Left cardiac atrium (tissue), 4 donors: ENCODE measurements at places on chromosomes 5 and 9. TPM values are rescaled to one million over a fixed set of nuclear protein-coding genes. Genes with fewer than 3 reads are reported as not detected.

GRCh38 chr9:132124800-132125199 lies 37.1 kb upstream of the NTNG2 start:
- no peak for DNase-seq

FREM1 gene
- 7.7 TPM for total RNA-seq

TDRD7 gene
- 8.6 TPM for total RNA-seq

DNA sequence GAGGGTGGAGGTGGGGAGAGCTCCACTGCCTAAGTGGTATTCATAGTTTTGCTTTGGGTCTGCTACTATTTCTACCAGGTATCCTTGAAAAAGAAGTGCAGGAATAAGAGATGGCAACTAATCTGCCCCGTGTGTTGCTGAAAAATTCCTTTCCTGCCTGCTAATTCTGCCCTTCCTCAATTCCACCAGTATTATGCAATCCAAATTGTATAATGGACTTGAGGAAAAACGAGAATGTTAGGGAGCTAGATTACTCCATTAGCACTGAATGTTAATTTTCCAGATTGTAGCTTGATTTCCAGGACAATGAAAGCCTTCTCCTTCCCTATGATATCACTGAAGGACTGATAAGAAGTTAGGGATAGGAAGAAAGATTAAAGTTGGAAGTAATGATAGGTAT lies 16.9 kb downstream of the ADAM19 start:
- DNase-seq, result no peak

F2RL2 gene
- total RNA-seq, result 0.39 TPM

SPATA31D4 gene
- total RNA-seq, result not detected

PITX1 gene
- total RNA-seq, result not detected

GRCh38 chr5:122584411-122585300 lies 190.2 kb upstream of the SNX2 start:
- no peak for DNase-seq

GRCh38 chr5:6733411-6734242 lies 20.4 kb downstream of the TENT4A start:
- DNase-seq, result no peak

LPAR1 gene
- 27.2 TPM for total RNA-seq

DNA sequence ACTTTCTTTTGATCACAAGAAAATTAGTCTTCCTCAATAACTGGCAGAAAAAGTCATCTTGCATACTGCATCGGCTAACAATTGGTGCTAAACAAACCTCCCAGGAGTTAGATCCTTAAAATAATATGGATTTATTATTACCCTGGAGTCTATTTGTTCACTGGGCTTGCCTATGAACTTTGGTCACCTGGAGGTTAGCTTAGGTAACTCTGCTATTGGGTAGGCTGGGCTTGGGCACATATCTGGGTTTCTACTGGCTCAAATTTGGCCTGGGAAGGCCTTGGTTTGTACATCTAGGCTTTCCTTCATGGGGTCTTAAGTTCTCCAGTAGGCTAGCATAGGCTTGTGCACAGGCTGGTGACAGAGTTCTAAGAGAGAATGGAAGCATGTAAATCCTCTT lies 279.9 kb downstream of the RASEF start:
- no peak for DNase-seq

- DNase-seq, result peak; percentile 74
These were observed 25.1 kb upstream of the CDKN2AIPNL start for GRCh38 chr5:134436523-134437339.

- no peak for DNase-seq
These were observed 51.4 kb downstream of the CDH6 start for GRCh38 chr5:31244921-31245320.

WDR38 gene
- total RNA-seq, result not detected

GRCh38 chr5:83353231-83353630 lies 118.3 kb upstream of the VCAN start:
- no peak for DNase-seq

SLC45A2 gene
- total RNA-seq, result 0.15 TPM

IFNA2 gene
- not detected for total RNA-seq

GRCh38 chr9:71446473-71447411 lies 321.6 kb downstream of the CEMIP2 start:
- peak; percentile 38 for DNase-seq

- no peak for DNase-seq
These were observed 180.7 kb upstream of the RAI14 start for GRCh38 chr5:34475249-34475966.

DNA sequence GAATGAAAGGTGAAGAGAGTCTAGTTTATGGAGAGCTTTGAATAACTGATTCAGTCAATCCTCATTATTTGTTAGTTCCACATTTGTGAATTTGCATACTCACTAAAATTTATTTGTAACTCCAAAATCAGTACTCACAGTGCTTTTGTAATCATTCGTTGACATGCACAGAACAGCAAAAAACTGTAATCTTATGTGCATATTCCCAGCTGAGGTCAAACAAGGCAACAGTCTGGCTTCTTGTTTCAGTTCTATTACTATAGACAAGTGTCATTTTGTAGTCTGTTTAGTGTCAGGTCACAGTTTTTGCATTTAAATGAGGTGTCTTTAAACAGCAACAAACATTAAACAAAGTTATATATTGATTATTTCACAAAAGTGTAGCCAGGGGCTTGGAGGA lies 142.5 kb downstream of the RNF180 start:
- DNase-seq, result no peak

GRCh38 chr5:107779437-107779836 lies 108.7 kb upstream of the EFNA5 start:
- no peak for DNase-seq

DNA sequence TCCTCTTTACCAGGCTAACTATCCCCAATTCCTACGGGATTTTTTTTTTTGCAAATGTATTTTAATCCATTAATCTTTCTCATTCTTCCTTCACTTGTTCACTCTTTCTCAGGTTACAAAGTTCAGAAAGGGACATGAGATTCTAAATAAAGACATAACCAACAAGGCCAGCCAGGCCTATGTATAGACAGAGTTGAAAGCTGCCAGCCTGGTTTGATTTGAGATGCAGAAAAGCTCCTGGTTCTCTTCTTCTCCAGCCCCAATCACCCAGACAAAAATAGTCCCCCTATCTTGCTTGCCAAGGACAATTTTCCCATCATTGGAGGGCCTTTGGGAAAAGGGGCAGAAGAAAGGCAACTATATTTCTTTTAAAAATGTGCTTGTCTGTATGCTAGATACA lies 398.8 kb downstream of the NFIB start:
- DNase-seq, result no peak

PCDHGA4 gene
- 4.3 TPM for total RNA-seq

- DNase-seq, result no peak
These were observed 121.9 kb downstream of the PHF2 start for GRCh38 chr9:93698140-93698908.

GRCh38 chr9:16032799-16033198 lies 480.0 kb downstream of the CCDC171 start:
- DNase-seq, result no peak

ATOX1 gene
- 71.9 TPM for total RNA-seq

DNA sequence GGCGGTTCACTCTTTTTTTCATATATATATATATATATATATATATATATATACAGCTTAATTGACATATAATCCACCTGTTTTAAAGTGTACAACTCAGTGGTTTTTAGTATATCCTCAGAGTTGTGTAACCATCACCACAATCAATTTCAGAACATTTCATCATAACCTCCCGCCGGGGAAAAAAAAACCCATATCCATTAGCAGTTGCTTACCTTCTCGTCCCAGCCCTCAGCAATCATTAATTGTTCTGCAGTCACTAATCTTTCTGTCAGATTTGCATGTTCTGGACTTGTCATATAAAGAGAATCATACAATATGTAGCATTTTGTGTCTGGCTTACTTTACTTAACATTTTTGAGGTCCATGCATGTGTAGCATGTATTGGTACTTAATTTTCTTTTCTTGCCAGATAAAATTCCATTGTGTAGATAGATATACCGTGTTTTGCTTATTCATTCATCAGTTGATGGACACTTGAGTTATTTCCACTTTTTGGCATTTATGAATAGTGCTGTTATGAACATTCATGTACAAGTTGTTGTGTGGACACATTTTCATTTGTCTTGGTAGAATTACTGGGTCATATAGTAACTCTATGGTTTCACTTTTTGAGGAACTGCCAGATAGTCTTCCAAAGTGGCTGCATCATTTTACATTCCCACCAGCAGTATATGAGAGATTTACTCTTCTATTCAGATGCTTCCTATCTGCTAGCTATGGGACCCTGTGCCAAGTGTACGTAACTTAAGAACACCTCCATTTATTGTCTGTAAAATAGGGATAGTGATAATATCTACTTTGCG lies 3.5 kb upstream of the RNF145 start:
- DNase-seq, result no peak

SLC34A3 gene
- total RNA-seq, result not detected

GRCh38 chr5:76204713-76205112 lies 121.5 kb downstream of the SV2C start:
- DNase-seq, result no peak

CD180 gene
- 1.6 TPM for total RNA-seq
